ENCODE measurements at places on chromosomes 7 and 10.

DNA sequence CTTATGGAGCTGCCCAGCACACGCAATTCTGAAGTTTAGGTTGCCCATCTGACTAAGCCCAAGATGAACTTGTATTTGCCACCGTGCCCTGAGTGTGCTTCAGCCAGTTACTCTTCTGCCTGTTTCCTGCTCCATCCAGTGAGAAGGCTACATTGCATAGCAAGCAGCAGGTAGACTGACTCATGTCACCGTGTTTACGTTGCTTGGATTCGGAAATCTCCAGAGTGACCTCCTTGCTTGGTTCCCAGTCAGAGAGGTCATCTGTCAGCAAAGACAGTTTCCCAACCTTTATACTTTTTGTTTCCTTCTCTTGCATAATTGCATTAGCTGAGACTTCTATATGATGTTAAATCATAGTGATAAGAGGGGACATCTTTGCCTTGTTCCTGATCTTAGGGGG, 30.9 kb downstream of the NACAD start:
- no peak for DNase-seq

GRCh38 chr7:122315507-122316466, 11.2 kb upstream of the FEZF1 start:
- no peak for DNase-seq

DNA sequence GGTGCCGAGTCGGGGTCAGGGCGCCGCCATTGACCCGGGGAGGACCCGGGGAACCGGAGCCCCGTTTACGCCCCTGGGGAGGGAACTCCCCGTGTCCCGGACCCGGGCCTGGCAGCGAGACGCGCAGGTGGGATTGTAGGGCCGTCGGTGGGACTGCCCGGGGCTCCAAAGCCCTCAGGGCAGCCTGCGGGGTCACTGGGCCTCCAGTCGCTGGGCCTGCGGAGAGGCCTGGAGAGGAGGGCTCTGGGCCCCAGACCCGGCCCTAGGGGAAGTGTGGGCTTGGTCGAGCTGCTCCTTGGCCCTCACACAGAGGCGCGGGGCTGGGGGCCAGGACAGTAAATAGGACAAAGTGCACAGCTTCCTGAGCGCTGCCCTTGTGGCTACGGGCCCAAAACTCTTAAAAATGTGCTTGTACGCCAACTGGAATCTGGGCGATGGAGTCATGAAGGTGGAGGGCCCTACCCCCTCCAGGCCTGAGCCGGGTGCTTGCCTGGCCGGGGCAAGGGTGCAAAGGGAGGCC, 657 bp downstream of the ECHDC3 start:
- DNase-seq: no peak

DNA sequence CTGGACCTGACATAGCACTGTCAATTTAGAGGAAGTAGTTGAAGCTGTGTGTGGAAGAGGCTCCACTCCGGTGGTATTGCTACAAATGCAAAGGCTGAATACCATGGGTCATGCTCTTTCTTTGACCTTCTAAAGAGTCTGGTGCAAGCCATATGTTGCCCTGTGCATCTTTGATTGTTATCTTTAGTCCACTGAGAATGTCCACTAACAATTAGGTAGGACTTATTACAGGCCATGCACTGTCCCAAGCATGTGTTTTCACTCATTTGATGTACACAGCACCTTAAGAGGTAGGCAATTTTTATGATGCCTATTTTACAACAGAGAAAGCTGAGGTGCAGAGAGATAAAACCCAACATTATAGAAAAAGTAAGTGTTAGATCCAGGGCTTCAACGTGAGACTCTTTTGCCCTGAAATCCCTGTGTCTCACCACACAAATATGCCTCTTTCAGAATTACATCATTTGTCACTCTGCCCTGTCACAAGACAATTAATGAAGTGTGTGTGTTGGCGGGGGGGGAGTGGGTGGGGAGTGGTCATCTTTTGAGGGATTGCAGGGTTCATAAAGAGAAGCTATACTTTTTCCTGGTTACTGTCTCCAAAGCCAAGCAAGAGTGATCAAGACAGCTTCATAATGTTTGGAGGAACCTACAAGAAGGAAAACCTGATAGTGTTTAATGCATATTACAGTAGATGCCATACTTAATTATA, 637.6 kb upstream of the IGFBP3 start:
- DNase-seq: no peak

DNA sequence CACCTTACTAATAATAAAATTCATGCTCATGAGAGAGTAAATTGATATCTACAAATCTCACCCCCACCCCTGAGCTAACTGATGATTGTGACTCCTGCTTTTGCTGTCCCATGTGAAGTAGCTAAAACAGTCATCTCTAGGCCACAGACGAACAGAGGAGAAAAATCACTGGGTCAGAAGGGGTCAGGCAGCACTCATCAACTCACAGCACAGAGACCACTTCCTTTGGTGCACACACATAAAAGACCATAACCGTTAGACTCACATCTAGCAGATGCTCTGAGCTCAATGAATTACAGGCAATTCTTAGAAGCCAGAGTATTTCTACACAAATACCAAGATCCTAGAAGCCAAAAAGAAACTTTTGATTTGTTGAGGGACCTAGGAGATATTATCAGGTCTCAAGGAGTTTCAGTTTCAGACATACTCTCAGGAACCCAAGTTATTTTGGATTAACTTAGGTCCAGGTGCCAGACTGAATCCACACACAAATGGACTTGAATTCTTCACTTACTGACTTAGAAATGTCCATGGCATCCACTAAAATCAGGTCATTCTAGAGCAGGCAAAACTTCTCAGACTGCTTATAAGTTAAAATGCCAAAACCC, 65.0 kb upstream of the TES start:
- DNase-seq: no peak

DNA sequence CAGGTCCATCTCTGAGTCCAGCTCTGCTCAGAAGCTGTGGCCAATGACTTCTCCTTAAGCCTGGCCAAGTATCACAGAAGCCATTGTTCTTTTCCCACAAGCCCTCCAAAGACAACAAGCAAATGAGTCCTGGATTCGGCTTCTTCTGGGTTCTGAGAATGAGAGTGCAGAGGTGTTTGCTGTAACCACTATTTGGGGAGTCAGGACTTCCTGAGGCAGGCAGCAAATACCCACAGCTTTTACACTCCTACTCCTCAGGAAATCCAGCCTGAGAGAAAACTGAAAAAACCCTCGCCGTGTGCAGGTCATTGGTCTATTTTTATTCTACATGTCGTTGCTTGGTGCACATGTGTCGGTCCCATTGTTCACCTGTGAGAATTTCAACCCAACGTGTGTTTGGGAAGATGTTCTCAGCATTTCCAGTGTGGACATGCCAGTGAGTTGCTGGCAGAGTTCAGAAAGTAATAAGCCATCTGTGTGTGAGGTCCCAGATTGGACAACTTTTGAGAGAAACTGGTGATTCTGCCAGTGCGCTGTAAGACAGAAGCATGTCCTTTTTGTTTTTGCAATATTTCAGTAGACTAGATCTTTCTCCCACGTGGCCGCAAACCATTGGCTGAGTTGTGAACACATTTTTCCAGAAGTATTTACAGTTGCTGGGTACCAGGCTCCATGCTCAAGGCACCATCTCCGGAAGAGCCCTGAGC, 121.6 kb upstream of the LYZL2 start:
- no peak for DNase-seq

- DNase-seq: peak; percentile 93
Measured at GRCh38 chr7:87152112-87152896, at the start of gene DMTF1. Gene DMTF1 (plus strand): TSS chr7:87152453. CDS start chr7:87164942, 12,489 bp downstream.

GRCh38 chr7:10463701-10464100, 510.0 kb upstream of the PHF14 start:
- DNase-seq: no peak

GRCh38 chr7:48168159-48168558, 3.1 kb upstream of the ABCA13 start:
- no peak for DNase-seq

DNA sequence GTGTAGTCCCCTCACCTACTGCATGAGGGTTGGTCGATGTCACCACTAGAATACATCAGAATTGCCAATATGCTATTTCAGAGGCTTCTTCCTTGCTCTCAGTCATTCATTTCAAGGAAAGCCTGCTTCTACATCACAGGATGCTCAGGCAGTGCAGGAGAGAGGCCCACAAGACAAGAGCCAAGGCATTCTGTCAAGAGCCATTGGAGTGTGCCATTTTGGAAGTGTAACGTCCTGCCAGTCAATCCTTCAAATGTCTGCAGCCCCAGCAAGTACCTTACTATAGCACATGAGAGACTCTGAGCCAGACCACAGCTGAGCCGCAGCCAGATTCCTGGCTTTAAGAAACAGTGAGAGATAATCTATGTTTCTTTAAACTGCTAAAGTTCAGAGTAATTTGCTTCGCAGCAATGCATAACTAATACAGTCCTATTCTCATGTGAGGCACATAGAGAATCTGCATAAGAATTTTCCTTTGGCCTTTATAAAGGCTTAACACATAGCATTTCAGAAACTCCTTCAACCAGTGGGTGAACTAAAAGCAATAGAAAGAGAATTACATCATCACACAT, 166.5 kb upstream of the GNAI1 start:
- DNase-seq: no peak

GRCh38 chr10:51846856-51847506, 147.6 kb upstream of the CSTF2T start:
- DNase-seq: no peak

- DNase-seq: no peak
Measured at GRCh38 chr10:29804025-29804852, 169.5 kb upstream of the SVIL start.

- DNase-seq: no peak
Measured at GRCh38 chr10:86671985-86672710, 3.8 kb downstream of the LDB3 start.

- DNase-seq: no peak
Measured at GRCh38 chr7:157926521-157927150, 589.8 kb downstream of the DNAJB6 start.

- DNase-seq: no peak
Measured at GRCh38 chr7:122706836-122707235, 4.1 kb upstream of the RNF148 start.

GRCh38 chr7:157470017-157470322, 133.2 kb downstream of the DNAJB6 start:
- DNase-seq: no peak

- DNase-seq: no peak
Measured at GRCh38 chr10:104387130-104387888, 33.7 kb downstream of the CFAP58 start.

DNA sequence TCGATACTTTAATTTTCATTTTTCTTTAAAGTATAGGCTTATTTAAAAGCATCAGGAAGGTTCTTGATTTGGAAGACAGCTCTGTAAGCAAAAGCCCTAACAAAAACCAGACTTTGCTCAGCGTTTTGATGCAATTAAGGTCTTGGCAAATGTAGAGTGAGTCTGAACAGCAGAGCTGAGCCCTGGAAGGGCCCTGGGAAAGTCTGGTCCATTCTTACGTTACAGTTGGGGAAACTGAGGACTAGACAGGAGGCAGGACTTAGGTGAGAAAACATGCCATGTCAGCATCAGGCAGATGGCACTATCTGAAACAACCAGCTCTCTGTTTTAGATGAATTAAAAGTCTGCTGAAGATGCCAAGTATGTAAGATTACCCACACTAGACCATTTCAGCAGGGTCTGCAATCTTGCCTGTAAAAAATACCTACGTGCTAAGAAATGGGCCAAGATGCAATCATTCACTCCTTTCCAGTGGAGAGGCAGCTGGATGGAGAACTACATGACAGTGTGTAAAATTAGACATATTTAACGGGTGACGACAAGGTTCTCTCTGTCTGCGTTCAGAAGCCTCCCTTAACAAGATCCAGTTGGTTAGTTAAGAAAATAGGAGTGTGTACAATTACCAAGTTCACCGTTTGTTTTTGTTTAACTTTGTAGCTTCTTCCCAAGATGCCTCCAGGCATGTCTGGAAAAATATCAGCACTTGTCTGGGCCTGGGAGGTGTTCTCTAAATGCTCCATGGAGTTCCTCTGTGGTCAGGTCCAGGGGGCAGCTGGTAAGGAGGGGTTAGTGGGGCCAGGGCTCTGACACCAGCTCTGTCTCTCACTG, 502.3 kb upstream of the ZMIZ1 start:
- DNase-seq: no peak

- DNase-seq: no peak
Measured at GRCh38 chr10:100697070-100697469, 48.3 kb upstream of the PAX2 start.

- no peak for DNase-seq
Measured at GRCh38 chr10:123795196-123795780, 96.3 kb downstream of the CPXM2 start.

DNA sequence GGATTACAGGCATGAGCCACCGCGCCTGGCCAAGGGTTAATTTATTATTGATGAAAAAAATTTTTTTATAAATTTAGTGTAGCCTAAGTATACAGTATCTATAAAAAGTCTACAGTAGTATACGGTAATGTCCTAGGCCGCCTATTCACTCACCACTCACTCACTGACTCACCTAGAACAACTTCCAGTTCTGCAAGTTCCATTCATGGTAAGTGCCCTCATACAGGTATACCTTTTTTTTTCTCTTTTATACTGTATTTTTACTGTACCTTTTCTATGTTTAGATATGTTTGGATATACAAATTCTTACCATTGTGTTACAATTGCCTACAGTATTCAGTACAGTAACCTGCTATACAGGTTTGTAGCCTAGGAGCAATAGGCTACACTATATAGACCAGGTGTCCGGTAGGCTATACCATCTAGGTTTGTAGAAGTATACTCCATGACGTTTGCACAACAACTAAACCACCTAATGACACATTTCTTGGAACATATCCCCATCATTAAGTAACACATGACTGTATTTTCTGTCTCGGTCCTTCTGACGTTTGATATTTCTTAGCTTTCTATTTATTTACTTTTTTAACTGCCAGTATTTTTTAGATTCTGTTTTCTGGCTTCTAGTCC, 23.4 kb downstream of the IRF5 start:
- DNase-seq: no peak

GRCh38 chr10:25501912-25502311, 327.1 kb downstream of the GPR158 start:
- no peak for DNase-seq

DNA sequence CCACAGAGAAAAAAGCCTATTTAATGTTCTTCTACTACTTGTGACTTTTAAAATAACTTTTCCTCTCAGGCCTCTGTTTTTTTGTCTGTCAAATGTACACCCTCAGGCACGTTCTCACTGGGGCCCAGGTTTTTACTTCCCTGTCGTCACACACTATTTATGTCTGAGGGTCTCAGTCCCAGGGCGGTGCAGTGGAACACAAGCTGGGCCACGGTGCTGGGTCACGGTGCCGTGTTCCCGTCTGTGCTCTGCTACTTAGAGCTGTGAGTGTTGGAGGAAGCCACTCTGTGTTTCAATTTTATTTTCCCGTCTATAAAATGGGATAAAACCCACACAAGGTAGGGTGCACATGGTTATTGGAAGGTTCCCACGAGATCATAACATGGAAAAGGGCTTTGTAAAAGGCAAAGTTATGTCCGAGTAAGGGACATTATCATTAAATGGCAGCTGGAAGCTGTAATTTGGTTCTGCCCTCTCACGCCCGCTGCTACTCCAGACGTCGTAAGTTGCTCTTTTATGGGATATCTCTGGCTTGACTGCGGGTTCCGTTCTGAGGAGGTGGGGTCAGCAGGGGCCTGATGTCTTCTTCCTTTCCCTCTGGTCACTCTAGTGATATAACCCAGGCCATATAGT, 25.2 kb downstream of the ZNF775 start:
- no peak for DNase-seq

Data from DMS79 treated with DMSO at 0.1 percent for 48 hours (cell line).